ENCODE measurements at places on chromosomes 5 and 9.

DNA sequence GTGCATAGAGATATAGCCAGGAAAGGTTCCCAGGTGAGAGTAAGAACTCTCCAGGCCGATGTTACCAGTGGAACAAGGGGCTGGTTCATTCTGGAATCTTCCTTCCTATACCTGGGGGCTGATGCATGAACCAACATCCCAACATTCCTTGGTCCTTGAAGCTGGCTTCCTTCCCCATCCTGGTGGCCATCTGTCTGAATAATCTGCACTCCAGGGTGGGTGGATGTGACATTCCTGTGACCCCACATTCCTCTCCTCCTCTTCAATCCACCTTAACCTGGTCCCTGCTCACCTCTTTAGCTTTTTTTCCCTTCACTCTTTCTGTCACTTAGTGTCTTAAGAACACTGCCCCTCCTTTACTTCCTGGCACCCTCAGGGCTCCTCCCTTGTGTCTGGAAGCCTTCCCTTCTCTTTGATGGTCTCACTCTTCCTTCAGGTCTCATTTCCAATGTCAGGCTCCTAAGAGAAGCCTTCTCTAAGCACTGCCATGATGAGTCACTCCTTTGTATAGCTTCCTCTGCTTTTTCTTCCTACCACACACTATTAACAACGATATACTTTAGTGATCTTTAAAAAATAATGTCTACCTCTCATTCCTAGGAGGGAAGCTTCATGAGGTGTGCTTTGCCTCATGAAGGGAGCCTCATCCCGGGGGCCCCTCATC is 80.3 kb downstream of the BOD1 start:
- no peak for DNase-seq

DNA sequence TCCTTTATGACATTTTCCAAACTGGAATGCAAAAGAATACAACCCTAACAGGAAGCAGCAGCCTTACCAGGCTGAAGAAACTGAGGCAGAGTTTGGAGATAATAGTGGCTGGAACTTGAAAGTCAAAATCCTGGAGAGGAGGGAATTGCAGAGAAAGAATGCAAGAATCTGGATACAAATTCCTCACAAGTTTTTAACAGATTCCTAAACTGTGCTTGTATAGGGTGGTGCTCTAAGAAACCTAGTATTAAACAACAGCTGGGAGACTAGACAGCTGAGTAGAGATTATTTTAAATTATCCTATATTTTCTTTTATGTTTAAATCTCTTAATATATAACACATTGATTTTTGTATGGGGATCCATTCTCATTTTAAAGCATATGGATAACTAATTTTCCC is 30.7 kb downstream of the INVS start:
- DNase-seq, result no peak

DNA sequence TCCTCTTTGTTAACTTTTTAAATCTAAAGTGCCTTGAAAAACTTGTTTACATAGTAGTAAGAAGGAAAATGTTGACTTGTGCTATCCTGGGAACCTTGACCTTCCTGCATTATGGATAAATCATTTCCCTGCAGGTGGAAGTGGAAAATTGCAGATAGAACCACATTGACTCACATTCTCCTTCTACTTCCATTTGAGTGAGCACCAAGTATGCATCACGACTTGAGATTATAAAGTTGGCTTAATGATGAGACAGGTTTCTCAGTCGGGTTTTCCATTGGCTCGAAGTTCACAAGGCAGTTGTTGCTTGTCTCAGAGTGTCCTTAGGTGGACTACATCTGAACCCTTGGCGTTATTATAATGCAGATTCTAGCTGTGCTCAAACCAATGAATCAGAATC is 39.9 kb downstream of the DOCK8 start:
- DNase-seq, result no peak

DNA sequence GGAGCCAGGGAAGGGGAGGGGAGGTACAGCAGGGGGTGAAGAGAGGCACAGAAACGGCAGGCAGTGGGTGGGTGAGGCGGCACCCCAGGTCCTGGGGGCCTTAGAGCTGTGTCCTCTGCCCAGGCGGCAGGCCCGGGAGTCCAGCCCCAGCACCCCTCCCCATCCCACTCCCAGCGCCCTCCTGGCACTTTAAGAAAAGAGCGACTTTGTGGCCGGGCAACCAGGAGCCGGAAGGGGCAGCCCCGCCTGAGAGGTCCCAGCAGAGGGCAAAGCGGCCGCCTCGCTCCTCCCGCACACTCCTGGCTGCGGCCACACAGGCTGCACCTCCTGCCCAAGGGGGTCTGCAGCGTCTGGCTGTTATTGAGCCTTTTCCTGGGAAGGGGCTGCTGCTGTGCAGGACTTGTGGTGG is 42.6 kb downstream of the NACC2 start:
- no peak for DNase-seq

GRCh38 chr5:107430071-107430625 is 240.6 kb downstream of the EFNA5 start:
- DNase-seq, result no peak

DNA sequence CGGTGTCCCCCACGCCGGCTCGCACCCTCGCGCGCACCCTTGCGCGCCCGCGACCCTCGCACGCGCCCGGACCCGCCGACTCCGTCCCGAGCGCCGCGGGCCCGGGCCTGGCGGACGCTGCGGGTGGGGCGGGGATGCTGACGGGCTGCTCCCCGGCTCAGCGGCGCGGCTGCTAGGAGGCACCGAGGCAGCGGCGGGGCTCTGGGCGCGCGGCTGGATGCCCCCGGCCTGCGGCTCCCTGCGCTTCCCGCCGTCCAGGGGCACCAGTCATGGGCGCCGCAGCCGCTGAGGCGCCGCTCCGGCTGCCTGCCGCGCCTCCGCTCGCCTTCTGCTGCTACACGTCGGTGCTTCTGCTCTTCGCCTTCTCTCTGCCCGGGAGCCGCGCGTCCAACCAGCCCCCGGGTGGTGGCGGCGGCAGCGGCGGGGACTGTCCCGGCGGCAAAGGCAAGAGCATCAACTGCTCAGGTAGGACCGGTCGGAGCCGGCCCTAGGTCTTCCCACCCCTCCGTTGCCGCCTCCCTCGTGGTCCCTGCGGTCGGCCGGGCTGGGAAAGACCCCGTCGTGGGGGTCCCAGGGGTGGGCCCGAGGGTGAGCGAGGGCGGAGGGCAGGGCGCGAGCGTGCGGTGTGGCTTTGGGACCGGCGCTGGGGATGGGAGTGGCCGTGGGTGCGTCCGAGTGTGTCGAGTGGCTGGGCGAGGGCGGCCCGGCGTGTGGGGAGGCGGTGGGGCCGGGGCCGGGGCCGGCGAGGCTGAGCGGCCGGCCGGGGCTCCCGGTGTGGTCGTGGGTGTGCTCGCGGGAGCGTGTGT is 530 bp downstream of the TMEFF1 start:
- no peak for DNase-seq
